Stimulated activated CD4-positive, alpha-beta T cell treated with anti-CD3 and anti-CD28 coated beads, Interleukin-1b, Interleukin-23, amount 100 ng/mL, for 1 hour (primary cell): ENCODE measurements at places on chromosomes 16 and 17.

DNA sequence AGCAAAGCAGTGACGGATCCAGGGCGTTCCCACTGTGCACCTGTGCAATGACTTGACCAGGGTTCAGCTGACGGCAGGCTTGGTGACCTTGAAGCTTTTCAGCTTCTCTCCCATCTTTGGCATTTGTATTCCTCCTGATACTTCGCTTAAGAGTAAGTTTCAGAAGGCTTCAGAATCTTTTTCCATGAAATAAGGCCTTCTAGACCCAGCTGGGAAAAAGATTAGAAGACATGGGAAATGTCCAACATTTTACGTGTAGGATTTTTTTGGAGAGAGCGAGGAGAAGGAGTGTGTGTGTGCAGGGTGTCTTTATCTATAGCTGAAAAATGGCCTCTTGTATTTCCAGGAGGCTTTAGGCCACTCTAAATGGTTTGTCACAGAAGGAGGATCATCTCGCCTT lies 104.1 kb downstream of the BANP start:
- no peak for DNase-seq

DNA sequence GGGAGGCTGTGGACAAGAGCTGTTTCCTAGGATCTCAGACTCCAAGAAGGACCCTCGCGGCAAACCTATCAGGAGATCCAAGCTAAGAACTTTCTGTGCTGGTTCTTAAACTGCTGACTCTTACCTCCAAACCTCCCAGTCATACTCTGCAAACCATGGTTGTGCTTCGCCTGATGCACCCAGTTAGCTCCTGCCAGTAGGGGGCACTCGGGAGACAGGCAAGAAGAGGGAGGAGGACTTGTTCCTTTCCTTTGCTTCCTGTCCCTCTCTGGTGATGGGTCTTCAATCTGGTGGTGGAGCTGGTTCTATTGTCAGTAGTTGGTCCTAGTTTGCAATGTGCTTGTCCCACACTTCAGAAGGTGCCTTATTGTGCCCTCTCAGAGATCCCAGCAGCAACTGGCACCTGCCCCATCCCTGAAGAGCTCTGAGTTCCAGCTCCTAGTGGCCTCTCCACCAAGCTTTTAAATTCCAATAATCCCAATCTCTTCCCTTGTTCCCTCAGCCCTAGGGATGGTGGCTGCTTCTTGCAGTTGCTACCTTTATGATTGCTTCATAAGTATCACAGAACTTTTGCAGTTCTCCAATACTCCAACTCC lies 113.5 kb upstream of the RPL38 start:
- no peak for DNase-seq

- no peak for DNase-seq
Measured at GRCh38 chr16:50609471-50609870, 61.3 kb downstream of the NKD1 start.

GRCh38 chr16:59067205-59067604 lies 333.1 kb upstream of the GOT2 start:
- no peak for DNase-seq

DNA sequence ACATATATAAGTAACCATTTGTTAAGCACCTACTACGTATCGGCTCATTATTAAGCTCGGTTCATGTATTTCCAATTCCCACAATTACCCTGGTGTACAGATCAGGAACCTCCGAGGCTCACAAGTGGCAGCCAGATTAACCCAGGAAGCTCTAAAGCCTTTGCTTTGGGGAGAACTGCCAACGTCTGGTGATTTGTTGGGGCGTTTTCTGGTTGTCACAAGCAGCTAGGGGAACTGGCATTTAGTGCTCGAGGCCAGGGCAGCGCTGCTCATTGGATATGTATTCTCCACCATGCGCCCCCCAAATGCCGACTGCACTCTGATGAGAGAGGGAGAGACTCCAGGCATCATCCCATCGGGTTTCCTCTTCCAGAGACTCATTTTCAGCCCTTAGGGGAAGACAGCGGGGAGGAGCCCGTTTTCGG lies 541 bp downstream of the ZNF18 start:
- DNase-seq, result no peak

GRCh38 chr17:3740611-3741073 lies 16.9 kb downstream of the HASPIN start:
- no peak for DNase-seq

GRCh38 chr17:55652825-55653224 lies 69.8 kb downstream of the TMEM100 start:
- no peak for DNase-seq

DNA sequence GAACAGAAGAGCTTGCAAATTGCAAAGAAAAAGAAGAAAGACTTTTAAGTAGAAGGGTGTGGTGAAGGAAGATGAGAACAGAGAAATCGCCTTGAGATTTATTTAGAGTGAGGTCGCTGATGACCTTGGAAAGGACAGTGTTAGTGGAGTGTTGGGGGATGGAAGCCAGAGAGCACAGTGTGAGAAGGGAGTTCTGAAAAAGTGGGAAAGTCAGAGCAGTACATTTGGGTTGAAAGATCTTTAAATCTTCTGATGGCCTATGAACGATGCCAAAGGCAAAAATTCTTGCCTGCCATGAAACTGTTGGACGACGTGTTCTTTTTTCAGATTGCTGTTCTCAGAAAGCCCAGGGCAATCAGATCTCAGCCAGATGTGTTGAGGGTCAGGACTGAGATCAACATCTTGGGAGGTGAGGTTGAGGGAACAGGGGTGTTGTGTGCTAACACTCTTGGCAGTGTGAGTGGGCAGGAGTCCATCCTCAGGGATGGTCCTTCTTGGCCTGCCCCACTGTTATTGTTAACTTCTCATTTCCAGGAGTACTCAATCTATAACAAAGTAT lies 330.1 kb downstream of the MAP2K6 start:
- no peak for DNase-seq

GRCh38 chr17:77740481-77740880 lies 218.0 kb upstream of the TNRC6C start:
- DNase-seq, result no peak

GRCh38 chr17:18958611-18959010 lies 6.6 kb downstream of the SLC5A10 start:
- DNase-seq, result no peak

- DNase-seq, result no peak
Measured at GRCh38 chr16:71396594-71396993, 38.1 kb downstream of the CALB2 start.

- DNase-seq, result no peak
Measured at GRCh38 chr17:21291357-21291756, 6.8 kb downstream of the MAP2K3 start.

GRCh38 chr17:37214416-37214815 lies 161.4 kb upstream of the C17orf78 start:
- no peak for DNase-seq

DNA sequence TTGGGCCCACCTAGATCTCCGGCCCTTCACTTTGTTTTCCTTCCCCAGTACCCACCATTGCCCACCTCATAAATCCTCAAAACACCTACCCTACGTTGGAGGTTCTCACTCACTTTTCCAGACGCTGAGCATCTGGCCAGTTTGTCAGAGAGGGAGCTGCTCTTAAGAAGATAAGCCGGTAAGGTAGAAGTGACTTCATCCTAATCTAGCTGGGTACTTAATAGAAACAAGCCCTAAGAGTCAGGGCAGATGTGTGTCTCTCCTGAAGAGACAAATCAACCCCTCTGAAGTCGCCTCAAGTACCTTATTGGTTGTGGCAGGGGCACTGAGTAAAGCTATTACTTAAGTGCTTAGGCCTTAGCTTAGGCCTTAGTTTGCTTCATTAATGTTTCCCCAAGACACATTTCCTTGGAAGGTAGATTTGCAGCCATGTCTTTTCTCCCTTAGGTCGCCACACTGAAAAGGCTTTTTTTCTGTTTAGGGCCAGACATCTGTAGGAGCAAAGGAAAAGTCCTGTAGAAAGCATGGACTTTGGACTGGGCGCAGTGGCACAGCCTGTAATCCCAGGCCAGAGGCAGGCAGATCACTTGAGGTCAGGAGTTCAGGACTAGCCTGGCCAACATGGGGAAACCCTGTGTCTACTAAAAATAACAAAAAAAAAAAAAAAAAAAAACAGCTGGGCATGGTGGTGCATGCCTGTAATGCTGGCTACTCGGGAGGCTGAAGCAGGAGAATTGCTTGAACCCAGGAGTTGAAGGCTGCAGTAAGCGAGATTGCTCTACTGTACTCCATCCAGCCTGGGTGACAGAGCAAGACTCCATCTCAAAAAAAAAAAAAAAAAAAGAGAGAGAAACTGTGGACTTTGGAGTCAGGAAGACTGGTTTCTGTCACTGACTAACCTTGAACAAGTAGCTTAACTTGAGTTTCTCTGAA lies 1.0 kb downstream of the TACO1 start:
- no peak for DNase-seq
